ENCODE measurements at places on chromosomes 5 and 9.

DNA sequence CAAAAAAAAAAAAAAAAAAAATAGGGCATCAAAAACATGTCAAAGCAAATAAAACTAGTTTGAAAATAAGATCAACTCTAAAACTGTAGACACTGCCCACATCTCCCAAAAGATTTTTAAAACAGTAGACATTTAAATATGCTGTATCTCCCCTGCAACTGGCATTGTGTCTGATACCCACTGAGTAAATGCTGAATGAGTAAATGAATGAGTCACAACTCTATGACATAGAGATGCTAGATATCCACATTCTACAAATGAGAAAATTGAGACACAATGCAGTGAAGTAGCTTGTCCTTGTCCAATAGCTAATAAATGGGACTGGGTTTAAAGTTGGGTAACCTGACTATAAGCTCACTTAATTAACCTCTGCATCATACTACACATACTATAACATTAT lies 14.1 kb upstream of the MAP1B start:
- no peak for DNase-seq

- DNase-seq: no peak
Observed at GRCh38 chr9:124843456-124844034, 9.7 kb upstream of the WDR38 start.

DNA sequence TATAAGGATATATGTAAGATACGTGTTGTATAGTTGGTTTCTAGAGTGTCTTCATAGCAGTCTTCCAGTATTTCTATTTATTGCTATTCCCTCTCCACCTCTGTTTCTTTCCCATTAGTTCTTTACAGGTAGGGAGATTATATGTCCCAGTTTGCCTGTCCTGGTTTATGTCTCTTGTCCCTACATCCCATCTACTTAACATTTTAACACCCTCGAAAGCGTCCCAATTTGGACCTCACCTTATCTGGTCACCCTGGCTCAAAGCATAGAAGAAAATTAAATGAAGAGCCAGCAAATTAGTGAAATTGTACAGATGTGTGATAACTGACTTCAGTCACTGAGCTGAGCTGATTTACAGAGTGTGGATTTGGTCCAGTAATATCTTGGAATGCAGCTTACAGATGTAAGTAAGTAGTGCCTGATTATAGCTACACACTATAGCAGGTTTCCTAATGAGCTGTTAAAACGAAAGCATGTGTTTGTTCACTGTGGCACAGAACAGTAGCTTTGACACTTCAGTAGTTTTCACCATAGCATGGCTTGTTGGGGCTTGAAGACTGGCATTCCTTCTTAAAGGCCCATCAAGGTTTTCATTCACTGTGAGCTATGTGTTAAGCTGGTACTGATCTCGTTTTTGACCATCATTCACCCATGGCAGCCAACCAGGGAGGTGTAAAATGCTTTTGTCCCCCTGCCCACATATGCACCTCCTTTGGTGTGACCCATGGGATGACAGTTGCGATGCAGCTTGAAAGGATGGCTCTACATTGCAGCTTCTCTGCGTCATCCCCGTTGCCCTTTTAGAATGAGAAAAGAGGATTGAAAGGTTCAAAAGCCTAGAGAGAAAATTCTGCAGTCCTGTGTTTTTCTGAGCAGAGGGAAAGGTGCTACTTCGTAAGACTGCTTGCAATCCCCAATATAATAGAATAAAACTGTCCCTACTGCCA lies 192.1 kb upstream of the DMRT1 start:
- DNase-seq: no peak

- DNase-seq: no peak
Observed at GRCh38 chr5:136191304-136192014, 1.5 kb downstream of the SMIM32 start.

GRCh38 chr9:16029046-16029615 lies 476.3 kb downstream of the CCDC171 start:
- DNase-seq: no peak

GRCh38 chr9:131831380-131832165 lies 91.7 kb upstream of the RAPGEF1 start:
- peak; percentile 66 for DNase-seq

DNA sequence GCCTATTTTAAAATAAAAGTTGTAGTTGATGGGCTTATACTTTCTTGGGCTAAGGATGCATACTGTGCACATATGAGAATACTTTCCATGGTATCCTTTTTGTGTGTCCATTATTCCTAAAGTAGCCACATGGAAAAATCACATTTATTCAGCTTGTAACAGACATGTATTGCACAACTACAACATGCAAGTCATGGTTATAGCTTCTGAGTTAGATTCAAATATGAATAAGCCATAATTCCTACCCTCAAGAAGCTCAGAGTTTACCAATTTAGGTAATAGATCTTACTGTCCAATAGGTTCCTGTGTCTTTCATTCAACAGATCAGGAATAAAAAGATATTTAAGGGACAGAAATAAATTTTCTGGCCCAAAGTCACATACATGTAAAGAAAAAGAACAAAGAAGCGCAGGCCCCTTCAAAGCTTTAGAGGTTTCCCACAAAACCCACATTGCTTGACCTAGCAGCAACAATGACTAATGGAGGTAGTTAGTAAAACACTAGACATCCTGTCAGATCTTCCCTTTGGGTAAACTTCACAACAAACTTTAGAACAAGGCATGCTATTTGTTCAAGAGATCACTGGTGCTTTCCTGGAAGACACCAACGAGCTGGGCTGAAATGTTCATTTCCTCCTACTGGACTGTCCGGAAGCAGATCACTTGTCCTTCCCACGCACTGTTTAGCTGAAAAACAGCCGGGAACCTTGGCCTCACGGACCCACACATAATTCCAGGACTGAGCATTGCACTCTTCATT lies 78.4 kb upstream of the ITGA1 start:
- no peak for DNase-seq

GRCh38 chr9:37574241-37574721 lies 1.9 kb downstream of the FBXO10 start:
- DNase-seq: no peak

- no peak for DNase-seq
Observed at GRCh38 chr5:38559428-38559827, 3.0 kb upstream of the LIFR start.

DNA sequence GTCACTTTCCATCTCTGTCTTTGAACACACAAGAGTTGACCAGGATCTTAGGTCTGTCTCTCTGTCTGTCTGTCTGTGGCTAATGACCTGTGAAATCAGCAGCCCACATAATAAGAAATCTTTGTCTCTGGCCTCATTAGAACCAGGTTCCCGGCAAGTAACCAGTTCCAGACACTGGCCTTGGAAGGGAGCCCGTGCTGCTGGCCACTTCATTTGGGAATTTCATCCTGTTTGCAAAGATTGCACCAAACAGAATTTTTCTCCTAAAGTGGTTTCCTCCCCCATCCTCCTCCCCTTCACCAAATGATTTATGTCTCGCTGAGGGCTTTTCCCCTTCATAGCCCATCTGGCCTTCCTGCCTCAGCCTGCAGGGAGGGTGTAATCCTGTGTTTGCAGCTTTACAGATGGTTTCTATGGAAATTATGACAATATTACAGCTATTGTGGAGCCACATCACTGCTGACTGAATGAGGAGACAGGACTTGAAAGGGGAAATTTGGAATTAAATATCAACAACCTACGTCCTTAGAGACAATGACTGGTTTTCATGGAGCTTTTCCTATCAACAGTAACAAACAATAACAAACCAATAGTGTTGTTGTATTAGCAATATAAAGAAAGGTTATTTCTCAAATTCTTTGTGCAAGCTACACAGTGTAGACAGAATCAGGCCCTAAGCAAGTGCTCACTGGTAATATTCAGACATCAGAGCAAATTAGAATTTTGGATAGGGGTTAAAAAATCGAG lies 25.7 kb downstream of the DPYSL3 start:
- DNase-seq: peak; percentile 96

DNA sequence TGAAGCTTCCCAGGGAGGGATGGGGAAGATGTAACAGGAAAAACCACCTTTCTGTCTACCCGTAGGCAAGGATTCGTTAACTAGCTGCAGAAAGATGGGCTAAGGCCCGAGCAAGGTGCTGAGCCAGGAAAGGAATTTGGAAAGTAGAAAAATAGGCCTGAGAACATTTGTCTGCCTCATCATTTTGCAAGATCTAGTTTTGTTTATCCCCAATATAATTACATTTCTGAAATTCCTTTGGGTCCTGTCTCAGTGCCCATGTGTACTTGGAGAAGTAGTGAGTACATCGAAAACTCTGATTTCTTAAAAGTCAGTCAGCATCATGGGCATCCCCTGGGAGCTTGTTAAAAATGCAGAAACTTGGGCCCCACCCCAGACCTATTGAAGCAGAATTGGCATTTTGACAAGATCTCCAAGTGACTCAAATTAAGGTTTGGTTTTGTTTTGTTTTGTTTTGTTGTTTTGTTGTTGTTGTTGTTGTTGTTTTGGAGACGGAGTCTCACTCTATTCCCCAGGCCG lies 52.1 kb upstream of the CEMIP2 start:
- no peak for DNase-seq

DNA sequence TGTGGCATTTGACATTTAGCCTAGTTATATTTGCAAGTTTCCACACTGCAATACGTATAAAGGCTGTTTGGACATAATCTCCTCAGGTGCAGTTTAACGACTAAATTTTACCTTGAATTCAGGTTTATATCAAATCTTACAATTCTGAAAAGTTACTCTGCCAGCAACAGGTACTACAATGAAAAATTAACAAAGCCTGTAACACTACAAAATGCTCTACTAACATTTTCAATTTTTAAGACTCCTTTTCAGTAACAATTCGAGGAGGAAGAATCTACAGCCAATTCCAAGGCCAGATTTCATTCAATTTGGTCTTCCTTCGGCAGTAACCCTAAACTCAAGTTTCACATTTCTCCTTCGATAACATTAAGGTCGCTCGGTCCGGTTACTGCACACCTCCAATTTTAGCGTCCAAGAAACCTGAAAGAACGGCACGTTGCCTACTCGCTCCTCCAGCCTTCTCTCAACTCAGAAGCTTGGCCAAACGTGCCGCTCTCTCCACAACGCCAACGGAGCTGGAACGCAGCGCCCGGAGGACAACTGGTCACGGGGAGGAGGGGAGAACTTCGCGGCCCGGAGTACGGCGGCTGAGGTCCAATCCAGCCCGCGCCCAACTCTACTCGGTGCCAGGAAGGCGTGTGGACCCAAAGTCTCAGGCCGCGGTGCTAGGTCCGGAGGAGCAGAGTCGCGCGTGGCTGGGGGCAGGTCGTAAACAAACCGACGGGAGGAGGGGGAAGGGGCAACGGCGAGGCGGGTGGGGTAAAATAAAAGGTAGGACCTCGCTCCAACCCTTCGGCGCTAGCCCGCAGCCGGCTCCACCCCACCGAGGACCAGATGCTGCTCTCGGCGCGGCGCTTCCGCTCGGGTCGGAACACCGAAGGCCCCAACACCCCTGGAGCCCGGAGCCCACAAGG lies 681 bp downstream of the FNIP1 start:
- DNase-seq: peak; percentile 93

- no peak for DNase-seq
Observed at GRCh38 chr5:146006470-146007190, 70.3 kb downstream of the SH3RF2 start.

DNA sequence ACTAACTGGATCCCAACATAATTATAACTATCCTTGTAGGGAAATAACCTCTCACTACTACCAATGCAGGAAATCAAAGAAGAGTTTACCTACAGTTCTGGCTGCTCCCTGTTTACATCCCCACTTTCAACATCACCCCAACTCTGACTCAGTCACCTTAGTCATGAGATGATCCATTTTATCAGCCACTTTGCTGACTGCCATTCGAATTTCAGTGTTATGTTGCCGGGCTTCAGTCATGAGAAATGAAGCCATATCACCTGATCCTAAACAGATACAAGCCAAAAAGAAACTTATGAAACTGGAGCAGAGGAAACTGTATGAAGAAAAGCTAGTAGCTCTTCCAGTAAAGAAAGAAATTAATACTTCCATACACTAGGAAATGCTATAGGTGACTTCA lies 33.7 kb downstream of the SLC31A2 start:
- no peak for DNase-seq

DNA sequence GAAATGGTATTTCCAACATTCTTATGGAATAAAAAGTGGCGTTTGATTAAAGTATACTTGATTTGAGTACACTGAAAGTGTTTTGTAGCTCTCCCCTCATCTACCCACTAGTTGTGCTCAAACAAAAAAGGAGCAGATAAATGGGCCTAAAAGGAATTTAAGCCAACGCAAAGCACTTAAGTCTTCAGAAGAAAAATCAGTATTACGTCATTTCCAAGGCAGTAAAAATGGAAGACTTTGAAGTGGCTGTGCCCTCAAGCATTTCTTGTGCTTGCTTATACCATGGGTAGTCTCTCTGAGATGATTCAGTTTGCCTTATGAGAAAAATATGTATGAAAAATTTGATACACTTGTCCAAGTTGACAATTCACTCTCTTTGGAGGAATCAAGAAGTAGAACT lies 279.9 kb upstream of the CD180 start:
- no peak for DNase-seq

- no peak for DNase-seq
Observed at GRCh38 chr5:107483231-107484024, 187.3 kb downstream of the EFNA5 start.

DNA sequence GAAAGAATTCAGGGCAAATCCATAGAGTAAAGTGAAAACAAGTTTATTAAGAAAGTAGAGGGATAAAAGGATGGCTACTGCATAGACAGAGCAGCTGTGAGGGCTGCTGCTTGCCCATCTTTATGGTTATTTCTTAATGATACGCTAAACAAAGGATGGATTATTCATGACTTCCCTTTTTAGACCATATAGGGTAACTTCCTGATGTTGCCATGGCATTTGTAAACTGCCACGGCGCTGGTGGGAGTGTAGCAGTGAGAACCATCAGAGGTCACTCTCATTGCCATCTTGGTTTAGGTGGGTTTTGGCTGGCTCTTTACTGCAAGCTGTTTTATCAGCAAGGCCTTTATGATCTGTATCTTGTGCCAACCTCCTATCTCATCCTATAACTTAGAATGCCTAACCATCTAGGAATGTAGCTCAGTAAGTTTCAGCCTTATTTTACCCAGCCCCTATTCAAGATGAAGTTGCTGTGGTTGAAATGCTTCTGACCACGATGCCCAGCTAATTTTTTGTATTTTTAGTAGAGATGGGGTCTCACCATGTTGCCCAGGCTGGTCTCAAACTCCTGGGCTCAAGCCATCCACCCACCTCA lies 42.1 kb downstream of the RFK start:
- DNase-seq: no peak
